Naive thymus-derived CD4-positive, alpha-beta T cell (primary cell): ENCODE measurements at places on chromosomes 6 and 20. TPM values are rescaled to one million over a fixed set of nuclear protein-coding genes. Genes with fewer than 3 reads are reported as not detected.

GRCh38 chr6:132964868-132965382, 150.6 kb downstream of the RPS12 start:
- no peaks in the 10 kb centered on the region for H3K36me3 ChIP-seq
- no peak overlapping the region for H3K4me3 ChIP-seq
- no peak overlapping the region for H3K27ac ChIP-seq

DNA sequence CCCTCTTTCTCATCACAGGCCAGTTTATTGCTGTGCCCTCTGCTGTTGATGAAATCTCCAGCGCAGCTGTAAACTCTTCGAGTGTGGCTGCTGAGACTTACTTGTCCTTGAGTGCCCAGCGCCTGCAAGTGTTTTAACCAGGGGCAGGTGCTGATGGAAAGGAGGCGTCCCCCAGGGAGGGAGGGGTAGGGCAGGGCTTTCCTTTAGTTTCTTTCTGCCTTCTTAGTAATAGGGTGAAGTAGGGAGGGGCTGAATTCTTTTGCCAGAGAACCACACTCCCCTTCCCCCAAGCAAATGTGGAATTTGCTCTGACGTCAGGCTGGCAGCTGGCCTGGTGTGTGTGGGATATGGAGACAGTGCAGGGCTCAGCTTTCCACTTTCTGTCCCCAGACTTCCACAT, 61.2 kb downstream of the IGF2R start:
- H3K4me1 ChIP-seq: no peaks in the 10 kb centered on the region
- H3K36me3 ChIP-seq: peaks cover 84% of the 10 kb centered on the region
- DNase-seq: no peak
- H3K27me3 ChIP-seq: no peaks in the 10 kb centered on the region
- no peak overlapping the region for H3K27ac ChIP-seq

- no peak overlapping the region for H3K27ac ChIP-seq
- H3K4me1 ChIP-seq: peaks cover 57% of the 10 kb centered on the region
- H3K36me3 ChIP-seq: no peaks in the 10 kb centered on the region
These were observed 6.0 kb downstream of the HSF2 start for GRCh38 chr6:122405417-122405816.

- H3K36me3 ChIP-seq: no peaks in the 10 kb centered on the region
- H3K27ac ChIP-seq: no peak overlapping the region
- DNase-seq: no peak
These were observed 63.9 kb downstream of the CHMP4B start for GRCh38 chr20:33875055-33875454.

REM1 gene
- not detected for total RNA-seq

GRCh38 chr6:33549196-33549595, 30.9 kb downstream of the BAK1 start:
- peaks cover 10% of the 10 kb centered on the region for H3K4me1 ChIP-seq
- H3K27ac ChIP-seq: no peak overlapping the region
- H3K4me3 ChIP-seq: no peak overlapping the region
- H3K36me3 ChIP-seq: no peaks in the 10 kb centered on the region
- no peak for DNase-seq
- H3K27me3 ChIP-seq: no peaks in the 10 kb centered on the region

- no peak for DNase-seq
- no peak overlapping the region for H3K27ac ChIP-seq
- H3K4me3 ChIP-seq: no peak overlapping the region
- H3K27me3 ChIP-seq: no peaks in the 10 kb centered on the region
These were observed 179.2 kb upstream of the MCHR2 start for GRCh38 chr6:100173211-100173610.

GRCh38 chr20:34992751-34993417, 37.2 kb downstream of the MYH7B start:
- H3K27ac ChIP-seq: no peak overlapping the region
- H3K27me3 ChIP-seq: no peaks in the 10 kb centered on the region

DNA sequence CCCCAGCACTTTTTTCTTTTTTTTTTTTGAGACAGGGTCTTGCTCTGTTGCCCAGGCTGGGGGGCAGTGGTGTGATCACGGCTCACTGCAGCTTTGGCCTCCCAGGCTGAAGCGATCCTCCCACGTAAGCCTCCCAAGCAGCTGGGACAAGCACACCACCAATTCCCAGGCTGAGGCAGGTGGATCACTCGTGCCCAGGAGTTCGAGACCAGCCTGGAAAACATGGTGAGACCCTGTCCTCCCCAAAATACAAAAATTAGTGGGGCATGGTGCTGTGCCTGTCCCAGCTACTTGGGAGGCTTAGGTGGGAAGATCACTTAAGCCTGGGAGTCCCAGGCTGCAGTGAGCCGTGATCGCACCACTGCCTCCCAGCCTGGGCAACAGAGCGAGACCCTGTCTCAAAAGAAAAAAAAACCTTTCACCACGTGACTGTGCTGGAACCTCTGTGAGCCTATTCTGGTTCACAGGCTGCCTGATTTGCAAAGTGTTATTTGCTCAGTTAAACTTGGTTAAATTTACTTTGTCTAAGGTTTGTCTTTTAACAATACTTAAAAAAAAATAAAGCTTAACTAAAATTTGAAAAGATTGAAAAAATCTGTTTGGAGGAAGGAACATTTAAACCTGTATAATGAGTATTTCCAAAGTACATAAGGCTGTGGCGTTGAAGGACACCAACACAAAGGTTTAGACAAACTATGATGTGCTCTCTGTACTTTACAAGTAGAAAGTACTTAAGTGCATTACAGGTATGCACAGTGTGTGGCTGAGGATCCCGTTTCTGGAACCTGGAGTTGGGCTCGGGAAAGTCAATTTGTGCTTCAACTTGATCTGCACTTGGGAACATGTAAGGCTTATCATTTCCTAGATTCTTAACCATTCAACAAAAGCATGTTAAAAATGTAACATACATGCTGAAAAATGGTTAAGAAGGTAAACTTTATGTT, 55.0 kb downstream of the PPP1R3G start:
- no peak overlapping the region for H3K4me3 ChIP-seq
- DNase-seq: no peak
- no peaks in the 10 kb centered on the region for H3K27me3 ChIP-seq

GRCh38 chr6:484086-484745, 92.7 kb downstream of the IRF4 start:
- no peak overlapping the region for H3K27ac ChIP-seq
- H3K4me1 ChIP-seq: peaks cover 7% of the 10 kb centered on the region
- no peak for DNase-seq
- no peak overlapping the region for H3K4me3 ChIP-seq

DNA sequence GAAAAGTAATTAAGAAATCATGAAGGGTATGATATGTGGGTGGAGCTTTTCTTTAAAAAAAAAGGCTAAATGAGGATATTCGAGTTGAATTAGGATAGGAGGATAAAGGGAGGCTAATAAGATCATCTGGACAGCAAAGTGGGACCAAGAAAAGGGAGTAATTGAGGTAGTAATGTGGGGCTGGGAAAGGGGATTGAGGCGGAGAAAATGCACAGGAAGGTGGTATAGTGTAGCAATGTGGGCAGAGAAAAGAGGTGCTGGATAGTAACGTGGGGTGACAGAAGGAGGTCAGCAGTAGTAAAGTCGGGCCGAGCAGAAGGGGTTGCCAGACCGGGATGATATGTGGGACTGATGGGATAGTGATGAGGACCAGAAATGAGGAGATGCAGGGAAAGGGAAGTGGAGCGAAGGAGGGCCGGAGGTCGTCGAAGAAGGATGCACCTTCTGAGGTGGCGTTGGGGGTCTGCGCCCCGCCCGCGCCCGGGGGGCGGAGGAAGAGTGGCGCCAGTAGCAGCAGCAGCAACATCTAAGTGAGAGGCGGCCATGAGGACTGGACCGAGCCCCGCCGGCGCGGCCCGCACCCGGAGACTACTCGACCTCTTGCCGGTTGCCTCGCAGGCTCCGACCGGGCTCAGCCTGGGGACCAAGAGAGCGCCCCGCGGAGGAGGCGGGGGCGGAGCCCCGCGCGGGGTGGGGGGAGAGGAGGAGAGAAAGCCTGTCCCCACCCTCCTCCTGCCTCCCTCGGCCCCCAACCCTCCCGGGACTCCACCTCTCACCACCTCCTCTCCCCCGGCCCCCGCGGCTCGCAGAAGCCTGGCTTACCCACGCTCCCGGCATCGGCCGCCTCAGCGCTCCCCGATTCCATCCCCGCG, 887 bp downstream of the GABBR1 start:
- H3K27me3 ChIP-seq: no peaks in the 10 kb centered on the region
- H3K36me3 ChIP-seq: no peaks in the 10 kb centered on the region
- peaks cover 27% of the 10 kb centered on the region for H3K4me1 ChIP-seq
- H3K27ac ChIP-seq: peak overlapping the region; percentile 77

GRCh38 chr6:130322673-130323268, 43.0 kb upstream of the TMEM200A start:
- H3K36me3 ChIP-seq: no peaks in the 10 kb centered on the region
- DNase-seq: peak; percentile 30
- H3K27ac ChIP-seq: no peak overlapping the region
- no peak overlapping the region for H3K4me3 ChIP-seq
- no peaks in the 10 kb centered on the region for H3K4me1 ChIP-seq

DNA sequence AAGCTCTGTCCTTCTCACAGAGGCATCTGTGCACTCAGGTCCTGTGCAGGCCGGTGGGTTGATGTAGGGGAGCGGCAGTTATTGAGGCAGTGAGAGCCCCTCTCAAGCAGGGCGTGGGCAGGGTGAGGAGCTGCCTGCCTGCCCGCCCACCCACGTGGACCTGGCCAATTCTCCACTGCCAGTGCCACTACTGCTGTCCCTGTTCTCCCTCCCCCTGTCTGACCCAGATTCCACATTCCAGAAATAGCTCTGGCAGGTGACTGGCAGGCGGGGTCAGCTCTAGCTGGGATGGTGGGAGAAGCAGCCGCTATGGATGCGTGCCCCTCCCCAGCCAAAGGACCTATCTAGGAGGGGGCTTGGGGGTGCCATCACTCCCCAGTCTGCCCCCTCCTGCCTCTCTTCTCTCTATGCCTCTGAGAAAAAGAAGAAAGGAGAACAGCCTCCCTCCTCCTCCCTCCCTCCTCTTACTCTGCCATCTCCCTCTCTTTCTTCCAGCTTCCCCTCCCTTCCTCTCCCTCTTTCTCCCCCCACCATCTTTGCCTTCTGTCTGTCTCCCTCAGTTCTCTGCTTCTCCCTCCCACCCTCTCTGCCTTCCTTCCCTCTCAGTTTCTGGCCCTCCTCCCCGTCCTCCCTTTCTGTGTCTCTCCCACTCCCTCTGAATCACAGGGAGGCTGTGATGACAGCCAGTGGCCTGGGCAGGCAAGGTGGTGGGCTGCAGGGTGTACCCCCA, 86.5 kb upstream of the MYL9 start:
- H3K4me1 ChIP-seq: no peaks in the 10 kb centered on the region
- H3K4me3 ChIP-seq: no peak overlapping the region
- no peak for DNase-seq
- no peaks in the 10 kb centered on the region for H3K27me3 ChIP-seq

- no peaks in the 10 kb centered on the region for H3K4me1 ChIP-seq
- H3K36me3 ChIP-seq: no peaks in the 10 kb centered on the region
- no peaks in the 10 kb centered on the region for H3K27me3 ChIP-seq
- H3K4me3 ChIP-seq: no peak overlapping the region
- H3K27ac ChIP-seq: no peak overlapping the region
These were observed 61.2 kb upstream of the NRSN1 start for GRCh38 chr6:24064832-24065231.

DNA sequence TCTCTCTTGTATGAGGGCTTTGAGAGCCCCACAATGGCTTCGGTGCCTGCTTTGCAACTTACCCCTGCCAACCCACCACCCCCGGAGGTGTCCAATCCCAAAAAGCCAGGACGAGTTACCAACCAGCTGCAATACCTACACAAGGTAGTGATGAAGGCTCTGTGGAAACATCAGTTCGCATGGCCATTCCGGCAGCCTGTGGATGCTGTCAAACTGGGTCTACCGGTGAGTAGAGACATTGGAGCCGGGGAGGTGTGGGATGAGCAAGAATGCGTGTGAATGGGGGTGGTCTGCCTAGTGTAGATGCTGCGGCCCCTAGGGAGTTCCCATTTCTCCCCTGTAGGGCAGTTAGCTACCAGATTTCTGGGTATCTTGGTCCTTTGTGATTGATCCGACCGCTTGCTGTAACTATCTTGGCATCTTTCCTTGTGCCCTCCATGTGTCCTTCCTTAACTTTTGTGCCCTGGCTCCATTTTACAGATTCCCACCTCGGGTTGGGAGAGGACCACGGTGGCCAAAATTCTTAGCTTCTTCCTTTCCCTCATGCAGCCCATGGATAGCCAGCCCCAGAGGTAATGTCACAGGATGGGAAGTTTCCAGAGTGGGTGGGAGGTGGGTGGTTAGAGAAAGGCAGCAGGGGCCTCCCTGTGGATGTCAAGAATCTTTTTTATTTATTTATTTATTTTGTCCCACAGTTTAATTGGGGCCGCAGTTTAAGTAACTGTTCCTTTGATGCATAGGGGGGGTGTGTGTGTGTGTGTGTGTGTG, 6.3 kb downstream of the BRD2 start:
- H3K27me3 ChIP-seq: no peaks in the 10 kb centered on the region
- DNase-seq: no peak
- H3K36me3 ChIP-seq: peaks cover 49% of the 10 kb centered on the region

DNA sequence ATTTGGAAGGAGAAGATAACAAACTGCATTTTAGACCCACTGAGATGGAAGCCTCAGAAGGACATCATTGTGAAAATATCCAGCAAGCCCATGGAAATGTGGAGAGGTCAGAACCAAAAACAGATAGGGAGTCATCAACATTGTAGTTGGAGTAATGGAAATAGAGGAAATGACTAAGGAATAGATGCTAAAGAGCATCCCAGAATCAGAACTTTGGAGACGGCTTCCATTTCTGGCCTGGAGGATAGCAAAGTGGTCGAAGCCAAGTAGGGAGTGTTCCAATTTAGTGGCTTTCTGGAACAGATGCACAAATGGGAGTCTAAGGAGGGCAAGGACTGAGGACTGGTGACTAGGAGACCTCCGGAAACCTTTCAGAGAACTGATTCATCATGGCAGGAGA, 3.6 kb downstream of the BEND6 start:
- no peak overlapping the region for H3K27ac ChIP-seq
- peaks cover 15% of the 10 kb centered on the region for H3K4me1 ChIP-seq
- no peak for DNase-seq
- no peak overlapping the region for H3K4me3 ChIP-seq
- no peaks in the 10 kb centered on the region for H3K36me3 ChIP-seq
- no peaks in the 10 kb centered on the region for H3K27me3 ChIP-seq

DNA sequence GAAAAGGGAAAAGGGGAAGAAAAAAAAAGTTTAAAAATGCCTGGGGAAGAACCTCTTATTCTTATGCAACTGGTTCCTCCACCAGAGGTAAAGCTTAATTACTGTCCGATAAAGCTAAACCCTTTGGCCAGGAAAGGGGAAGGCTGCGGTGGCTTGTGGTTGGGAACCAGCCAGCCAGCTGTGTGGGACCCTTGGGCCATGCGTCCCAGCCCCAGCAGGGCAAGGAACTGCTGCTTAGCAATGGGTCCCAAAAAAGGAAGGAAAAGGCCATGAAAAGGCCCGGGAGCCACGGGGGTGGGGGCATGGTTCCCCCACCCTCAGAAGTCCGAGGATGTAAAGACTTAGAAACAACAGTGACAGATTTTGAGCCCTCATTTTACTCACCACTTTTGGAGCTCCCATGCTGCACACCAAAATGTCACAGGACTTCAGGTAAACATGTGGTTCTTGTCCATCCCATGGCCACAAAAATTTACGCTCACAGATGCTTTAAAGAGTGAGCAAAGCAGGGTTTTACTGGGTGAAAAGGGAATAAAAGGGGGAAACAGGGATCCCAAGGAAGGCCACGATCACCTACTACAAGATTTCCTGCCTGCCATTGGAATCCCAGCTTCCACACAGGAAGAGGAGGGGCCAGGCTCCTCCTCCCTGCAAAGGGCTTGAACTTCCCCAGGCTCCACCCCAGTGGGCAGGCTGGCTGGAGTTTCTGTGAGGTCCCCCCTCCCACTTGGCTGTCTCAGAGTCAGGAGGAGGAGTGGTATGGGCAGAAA, 1234.7 kb upstream of the GJE1 start:
- H3K36me3 ChIP-seq: no peaks in the 10 kb centered on the region
- H3K27me3 ChIP-seq: no peaks in the 10 kb centered on the region
- no peaks in the 10 kb centered on the region for H3K4me1 ChIP-seq
- DNase-seq: no peak
